ENCODE measurements at places on chromosomes 12 and 14.

DNA sequence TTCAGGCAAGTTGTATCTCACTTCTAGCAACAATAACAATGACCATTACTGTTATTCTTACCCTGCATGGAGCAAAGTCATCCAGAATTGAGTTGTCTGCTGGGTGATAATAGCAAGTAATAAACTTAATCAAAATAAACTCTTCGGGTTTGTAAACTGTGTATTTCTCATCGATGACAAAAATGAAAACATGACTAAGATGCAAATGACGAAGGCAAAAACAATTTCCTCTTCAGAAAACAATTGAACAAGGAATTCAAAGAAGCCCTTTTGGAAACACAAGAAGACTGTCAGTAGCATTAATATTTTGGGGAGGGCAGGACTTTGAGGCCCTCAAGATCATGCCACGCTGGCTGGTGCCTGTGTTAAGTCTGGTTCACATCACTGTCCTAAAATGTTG, 232.0 kb downstream of the BTG1 start:
- DNase-seq: no peak

DNA sequence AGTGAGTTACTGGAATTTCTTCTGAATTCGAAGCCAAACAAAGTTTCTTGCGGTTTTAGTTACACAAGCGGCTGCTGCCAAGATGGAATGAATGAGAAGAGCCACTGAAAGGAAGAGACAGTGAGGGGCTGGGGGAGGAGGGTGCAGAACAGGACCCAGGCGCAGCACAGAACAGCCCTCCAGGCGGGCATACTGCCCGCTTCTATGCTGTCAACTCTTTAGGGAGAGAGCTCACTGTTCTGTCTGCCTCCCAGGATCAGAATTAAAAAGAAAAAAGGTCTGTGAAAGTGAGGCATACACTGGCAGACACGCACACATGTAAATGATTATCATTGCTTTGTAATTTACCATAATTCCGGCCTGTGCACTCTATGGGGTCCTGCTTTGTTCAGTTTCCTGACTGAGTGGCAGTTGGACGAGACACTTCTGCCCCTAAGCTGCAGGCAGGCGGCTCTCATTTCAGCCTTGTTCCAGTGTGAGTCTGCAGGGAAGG, 231.6 kb downstream of the CACNA1C start:
- no peak for DNase-seq

DNA sequence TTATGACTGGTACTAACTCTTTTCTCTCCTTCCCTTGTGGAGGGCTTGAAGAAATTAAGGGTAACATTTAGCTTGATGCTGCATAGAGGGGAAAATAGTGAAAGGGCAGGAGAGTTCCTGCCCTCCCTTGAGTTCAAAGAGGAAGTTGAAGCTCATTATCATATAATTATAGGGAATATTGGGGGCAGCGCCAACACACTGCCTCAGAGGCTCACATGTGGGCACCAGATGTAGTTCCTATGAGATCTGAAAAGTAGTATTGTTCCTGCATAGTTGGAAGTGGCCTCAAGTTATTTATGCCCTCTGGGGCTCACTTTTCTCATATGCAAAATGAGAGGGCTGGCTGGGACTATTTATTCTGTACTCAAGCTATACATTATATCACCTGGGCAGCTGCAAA, 33.0 kb upstream of the FGF23 start:
- DNase-seq: no peak

DNA sequence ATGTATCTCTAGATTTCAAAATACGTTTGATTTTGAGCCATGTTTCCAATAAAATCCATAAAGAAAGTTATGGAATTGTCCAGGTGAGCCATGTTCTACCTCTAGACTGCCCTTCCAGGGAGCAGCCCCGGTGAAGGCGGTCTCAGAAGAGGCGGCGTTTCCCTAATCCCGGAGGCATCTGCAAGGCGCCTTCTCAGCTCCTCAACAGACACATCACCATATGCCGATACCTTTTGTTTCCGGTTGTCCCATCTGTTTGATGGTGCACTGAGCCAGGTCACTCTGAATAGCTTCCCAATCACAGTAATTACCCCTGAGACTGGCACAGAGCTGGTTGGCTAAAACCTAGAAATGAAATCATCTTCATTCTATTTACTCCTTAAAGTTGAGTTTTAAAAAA, 305.5 kb upstream of the FKBP4 start:
- no peak for DNase-seq

DNA sequence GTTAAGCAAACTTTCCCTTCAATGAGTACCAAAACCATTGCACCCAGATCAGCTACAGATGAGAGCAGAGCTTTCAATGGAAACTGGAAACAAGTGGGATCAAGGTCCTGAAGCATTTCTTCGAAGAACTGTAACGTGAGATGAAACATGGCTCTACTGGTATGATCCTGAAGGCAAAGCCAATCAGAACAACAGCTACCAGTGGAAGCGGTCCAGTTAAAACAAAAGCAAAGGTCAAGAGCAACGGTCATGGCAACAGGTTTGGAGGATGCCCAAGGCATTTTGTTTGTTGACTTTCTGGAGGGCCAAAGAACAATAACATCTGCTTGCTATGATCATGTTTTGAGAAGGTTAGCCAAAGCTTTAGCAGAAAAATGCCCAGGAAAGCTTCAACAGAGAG, 137.9 kb upstream of the CPSF6 start:
- no peak for DNase-seq

DNA sequence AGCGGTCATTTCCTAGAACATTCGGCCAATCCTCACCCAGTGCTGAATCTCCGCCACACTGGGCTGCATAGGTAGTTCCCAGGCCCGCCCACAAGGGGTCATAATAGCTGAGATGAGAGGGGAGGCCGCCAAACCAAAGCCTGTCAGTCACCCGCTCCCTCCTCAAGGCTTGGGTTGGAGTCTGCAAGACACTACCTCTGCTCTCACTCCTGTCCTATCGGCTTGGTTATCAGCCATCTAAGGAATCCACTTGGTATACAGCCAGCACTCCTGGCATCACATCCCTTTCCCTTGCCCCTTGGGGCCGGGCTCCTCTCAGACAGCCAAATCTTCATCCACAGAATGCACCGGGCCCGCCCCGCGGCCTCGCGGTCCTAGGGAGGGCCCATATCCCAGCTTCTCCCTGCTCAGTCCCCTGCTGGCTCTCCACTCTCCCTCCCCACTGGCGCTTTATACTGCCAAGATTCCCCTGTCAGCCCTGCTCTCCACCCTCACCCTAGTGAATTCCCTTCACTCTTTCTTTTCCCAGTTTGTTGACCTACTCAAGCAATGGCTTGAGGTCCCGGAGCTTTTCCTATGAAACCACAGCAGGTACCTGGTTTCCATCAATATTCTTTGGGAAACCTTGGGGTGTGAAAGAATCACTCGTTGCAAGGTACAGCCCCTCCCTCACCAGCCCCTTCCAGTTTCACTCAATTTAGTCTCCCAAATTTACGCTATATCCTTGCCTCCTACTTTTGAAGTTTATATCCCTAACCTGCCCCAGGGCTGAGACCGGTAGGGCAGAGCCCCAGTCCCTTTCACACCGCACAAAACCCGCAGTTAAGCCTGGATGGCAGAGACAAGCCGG, 1.4 kb downstream of the IFFO1 start:
- peak; percentile 58 for DNase-seq

DNA sequence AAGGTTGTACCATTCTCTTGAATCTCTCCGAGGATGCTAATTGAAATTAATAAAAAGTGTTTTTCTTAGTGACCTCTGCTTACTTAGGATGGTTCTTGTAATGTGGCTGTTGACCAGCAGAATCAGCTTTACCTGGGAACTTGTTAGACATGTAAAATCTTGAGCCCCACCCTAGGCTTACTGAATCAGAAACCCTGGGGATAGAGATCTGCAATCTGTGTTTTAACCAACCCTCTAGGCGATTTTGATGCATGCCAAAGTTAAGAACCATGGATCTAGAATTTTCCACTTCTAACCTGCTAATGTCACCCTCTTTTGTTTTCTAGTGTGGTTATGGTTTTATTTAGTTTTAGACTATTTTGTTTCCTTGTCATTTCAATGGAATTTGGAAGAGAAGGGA, 6.5 kb downstream of the NUBPL start:
- no peak for DNase-seq

- no peak for DNase-seq
Measured at GRCh38 chr12:59929110-59929509, 333.3 kb downstream of the SLC16A7 start.

- no peak for DNase-seq
Measured at GRCh38 chr12:60393093-60393492, 797.3 kb downstream of the SLC16A7 start.

GRCh38 chr12:106139422-106140171, 843 bp upstream of the NUAK1 start:
- DNase-seq: no peak

DNA sequence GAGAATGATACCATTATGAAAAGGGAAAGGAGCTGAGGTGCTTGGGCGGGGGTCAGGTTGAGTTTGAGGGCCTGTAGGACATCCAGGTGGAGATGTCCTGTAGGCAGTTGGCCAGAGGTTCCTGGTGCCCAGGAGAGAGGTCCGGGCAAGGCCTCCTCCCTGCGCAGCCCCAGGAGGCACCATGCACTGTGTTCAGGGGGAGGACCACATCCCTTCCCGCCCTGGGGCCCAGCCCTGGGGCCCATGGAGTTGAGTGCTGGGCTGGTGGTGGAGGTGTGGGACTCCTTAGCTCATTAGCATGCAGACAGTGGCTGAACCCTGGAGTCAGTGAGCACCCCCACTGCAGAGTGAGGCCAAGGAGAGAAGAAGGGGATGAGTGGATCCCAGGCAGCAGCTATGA, 5.7 kb upstream of the FAIM2 start:
- DNase-seq: no peak

DNA sequence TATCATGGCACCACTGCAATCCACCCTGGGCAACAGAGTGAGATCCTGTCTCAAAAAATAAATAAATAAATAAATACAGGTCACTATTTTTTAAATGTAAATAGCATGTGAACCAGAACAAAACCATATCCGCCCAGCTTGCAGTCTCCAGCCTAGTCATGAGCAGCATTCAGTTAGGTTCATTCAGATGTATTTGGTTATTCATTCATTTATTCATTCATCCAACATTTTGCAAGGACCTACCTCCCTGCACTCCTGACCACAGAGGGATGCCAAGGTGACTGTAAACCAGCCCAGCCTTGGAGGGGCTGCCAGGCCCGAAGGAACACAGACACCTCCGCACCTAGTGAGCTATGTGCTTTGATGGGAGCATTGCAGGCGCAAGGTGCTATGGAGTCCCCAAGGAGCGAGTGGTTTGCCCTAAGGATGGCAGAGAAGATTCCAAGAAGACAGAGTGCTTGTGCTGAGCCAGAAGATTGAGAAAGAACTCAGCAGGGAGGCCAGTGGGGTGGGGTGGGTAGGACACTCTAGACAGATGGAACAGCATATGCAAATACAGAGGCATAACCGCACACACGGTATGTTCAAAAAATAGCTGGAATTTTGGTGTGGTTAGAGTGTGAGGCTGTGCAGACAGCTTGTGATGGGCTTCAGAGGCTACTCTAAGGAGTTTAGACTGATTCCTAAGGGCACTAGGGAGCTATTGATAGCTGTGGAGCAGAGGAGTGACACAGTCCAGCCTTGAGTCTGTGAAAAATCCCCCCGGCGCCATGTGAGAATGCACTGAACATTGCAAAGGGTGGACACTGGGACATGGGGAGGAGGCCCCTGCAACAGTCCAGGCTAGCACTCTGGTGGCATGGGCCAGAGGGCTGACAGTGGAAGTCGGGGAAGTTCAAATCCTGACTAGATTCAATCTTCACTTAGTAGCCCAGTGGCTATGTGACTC, 11.7 kb downstream of the DTX1 start:
- DNase-seq: no peak

- DNase-seq: no peak
Measured at GRCh38 chr14:93736378-93737014, 51.8 kb downstream of the PRIMA1 start.

- DNase-seq: no peak
Measured at GRCh38 chr14:90959344-90959743, 101.1 kb downstream of the RPS6KA5 start.

DNA sequence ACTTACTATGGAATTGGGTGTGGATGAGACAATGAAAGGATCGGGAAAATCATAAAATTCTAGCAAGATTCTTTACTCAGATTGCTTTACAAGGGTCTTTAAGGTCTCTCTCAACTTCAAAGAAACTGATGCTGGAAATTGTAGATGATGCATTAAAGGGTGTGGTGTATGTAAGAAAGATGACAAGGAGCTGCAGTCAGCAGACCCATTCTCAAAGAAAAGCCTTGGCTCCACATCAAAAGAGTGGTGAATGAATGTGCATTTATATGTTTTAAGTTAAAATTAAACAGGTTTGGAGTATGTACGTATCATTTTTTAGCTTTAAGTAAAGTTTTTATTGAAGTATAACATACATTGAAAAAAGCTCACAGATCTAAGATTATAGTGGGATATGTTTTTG, 194.5 kb downstream of the C12orf75 start:
- DNase-seq: no peak

DNA sequence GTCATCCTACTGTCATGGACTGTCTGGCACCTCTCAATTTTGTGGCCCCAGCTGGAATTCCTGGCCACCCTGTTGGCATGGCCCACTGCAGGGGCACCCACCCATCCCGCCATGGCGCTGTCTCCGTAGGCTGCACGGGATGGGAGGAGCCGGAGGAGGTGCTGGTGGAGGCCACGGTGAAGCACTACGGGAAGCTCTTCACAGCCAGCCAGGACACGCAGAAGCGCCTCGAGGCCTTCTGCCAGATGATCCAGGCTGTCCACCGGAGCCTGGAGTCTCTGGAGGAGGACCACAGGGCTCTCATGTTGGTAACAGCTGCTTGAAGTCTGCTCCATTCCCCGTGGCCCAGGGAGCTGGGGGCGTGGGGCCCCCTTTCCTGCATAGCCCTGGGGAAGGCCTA, 3.9 kb downstream of the CCDC197 start:
- DNase-seq: no peak

- no peak for DNase-seq
Measured at GRCh38 chr14:54652605-54653052, 85.7 kb downstream of the SAMD4A start.

GRCh38 chr12:113461666-113462065, 10.0 kb downstream of the LHX5 start:
- no peak for DNase-seq

DNA sequence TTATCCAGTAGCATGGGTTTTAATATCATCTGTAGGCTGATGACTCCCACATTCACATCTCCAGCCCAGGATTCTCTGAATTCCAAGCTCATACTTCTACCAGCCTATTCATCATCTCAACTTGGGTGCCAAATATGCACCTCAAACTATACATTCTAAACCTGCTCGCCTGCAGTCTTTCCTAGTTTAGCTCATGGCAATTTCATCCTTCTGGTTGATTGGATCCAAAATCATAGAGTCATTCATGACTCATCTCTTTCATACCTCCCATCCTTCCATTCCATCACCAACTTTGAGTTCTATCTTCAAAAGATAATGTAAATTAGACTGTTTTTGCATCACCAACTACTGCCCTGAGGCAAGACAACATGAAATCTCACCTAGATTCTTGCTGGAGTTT, 99.7 kb upstream of the EGLN3 start:
- no peak for DNase-seq

DNA sequence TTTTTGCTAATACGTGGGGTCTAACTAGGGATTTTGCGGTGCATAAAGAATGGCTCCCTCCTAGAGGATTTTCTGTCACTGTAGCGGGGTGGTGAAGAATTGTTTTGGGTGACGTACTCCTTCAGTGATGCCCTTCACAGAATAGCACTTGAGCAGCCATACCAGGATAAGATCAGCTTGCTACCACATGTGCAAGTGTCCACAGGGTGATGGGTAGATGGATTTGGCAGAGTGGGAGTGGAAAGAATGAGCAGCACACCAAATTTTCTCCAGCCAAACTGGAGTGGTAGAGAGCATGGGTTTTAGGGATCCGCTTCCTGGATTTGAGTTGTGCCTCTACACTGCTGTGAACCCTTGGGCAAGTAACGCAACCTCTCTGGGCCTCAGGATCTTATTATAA, 2.3 kb downstream of the TCP11L2 start:
- no peak for DNase-seq

GRCh38 chr12:56158926-56159461, 835 bp downstream of the MYL6 start:
- DNase-seq: peak; percentile 32
